NCI-H2081 treated with DMSO at 0.1 percent for 48 hours (cell line): ENCODE measurements at places on chromosomes 4 and X.

GRCh38 chr4:76147454-76148141 is 599 bp downstream of the NUP54 start:
- peak; percentile 10 for DNase-seq

- no peak for DNase-seq
Measured at GRCh38 chr4:87423317-87424098, 1.1 kb downstream of the NUDT9 start.

DNA sequence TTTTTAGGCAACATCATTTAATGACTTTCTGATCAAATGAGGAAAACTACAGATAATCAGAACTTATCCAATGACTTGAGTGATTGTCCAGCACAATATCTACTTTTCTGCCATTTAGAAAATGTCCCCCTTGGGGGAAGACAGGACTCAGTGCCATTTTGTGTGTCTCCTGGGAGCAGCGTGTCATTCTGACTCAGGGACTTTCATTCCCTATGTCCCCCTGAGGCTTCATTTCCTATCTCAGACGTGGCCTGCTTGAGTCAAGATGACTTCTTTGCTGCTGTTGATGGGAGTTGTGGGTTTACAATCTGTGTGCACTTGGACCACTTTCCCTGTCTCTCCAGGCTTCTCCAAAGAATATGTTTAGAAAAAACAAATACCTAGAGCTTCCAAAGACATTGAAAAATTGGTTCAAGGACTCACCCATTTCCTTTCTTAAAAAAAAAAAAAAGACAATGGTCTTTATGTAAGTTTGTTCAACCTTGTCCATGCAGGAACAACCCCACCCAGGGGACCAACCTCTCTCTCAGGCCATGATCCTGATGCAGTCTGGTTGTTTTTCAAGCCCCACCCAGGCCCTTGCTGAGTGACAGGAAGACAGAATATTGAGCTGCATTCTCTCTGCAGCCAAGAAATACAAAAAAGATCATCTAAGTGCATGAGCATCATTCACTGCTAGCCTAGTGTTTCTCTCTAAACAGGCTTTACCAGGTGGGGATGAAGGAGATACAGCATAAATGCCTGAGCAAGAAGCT is 34.3 kb upstream of the TMEM154 start:
- DNase-seq: no peak

GRCh38 chrX:107701493-107702121 is 73.3 kb downstream of the PRPS1 start:
- no peak for DNase-seq

GRCh38 chr4:47692691-47693090 is 145.2 kb downstream of the CORIN start:
- DNase-seq: peak; percentile 15

DNA sequence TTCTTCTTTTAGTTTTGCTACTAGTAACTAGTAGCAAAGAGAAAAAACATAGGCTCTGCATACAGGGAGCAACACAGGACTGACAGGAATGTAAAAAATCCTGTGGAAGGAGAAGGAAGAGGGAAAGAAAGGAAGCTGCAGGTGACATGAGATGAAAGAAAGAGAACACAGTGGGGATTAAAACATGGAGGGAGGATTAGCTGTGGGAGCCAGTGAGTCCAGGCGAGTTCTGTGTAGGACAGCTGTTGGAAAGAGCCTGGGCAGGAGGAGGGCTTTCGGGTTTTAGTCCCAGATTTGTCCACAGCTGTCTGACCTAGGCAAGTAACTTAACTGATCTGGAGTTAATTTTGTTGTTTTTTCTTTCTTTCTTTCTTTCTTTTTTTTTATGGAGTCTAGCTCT is 21.6 kb downstream of the CCNG2 start:
- DNase-seq: no peak

DNA sequence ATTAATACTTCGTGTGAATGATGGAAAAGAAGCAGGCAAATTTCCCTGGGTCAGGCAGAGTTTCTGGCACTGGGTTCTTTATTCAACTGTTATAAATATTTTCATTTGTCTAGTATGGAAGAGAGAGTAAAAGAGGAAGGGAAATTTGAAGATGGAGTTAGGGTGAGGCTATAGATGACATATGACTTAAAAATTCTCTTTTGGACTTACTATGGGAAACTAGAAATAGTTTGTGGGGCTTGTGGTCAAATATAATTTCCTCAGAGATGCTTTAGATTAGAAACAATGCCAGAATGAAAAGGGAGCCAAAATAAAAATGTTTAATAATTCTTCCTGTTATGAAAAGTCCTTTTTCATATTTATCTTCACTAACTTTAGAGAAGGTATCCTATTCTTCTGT is 103.2 kb downstream of the GC start:
- DNase-seq: no peak

DNA sequence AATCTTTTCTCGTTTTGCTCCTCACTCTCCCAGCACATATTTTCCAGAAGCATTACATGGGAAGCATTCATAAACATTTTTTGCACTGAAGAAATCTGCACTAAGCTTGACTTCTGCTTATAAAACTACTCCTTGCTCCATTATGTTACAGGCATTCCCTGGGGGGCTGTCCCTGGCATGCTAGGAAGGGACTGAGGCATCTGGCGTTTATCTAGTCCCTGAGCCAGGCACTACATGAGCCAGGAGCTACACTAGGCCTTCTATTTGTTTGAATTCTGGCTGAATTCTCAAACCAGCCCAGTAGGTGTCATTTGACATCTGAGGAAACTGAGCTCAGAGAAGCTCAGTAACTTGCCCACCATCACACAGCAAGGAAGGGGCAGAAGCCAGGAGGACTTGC is 43.3 kb downstream of the NHSL2 start:
- no peak for DNase-seq

GRCh38 chr4:52103319-52103718 is 52.2 kb downstream of the SPATA18 start:
- DNase-seq: no peak

DNA sequence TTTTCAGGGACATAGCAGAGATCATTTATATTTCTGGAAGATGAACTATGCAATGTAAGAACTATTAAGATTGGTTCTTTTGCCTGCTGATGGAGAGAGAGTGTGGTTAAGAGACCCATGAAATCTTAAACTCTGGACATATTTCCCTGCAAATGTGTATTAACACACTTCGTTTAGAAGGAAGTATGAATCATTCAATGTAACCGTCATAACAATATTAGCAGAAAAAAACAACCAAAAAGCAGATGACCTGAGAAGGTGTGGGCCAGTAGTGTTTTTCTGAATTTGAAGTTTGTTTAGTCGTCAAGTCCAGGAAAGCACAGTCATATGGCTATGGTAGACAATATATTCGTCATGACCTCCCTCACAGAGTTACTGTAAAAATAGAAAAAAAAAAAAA is 2.5 kb upstream of the TMPRSS11D start:
- no peak for DNase-seq

GRCh38 chr4:155371432-155372043 is 5.2 kb downstream of the MAP9 start:
- no peak for DNase-seq

DNA sequence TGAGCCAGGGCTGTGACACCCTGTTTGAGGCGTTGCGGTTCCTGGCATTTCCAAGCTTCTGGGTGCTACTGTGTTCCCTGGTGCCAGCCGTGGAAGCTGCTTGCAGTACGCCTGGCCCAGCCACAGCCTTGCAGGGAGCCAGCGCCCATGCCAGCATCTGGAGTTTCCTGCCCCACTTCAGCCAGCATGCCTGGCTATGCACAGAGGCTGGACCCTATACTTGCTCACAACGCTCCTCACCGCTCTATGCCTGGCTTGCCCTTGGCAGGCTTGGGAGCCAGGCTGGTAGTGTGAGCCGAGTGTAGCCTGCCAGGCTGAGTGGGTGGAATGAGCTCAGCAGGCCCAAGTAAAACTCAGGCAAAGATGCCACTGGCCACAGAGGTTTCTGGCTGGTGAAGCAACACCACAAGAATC is 22.4 kb downstream of the PRRG1 start:
- DNase-seq: no peak

GRCh38 chr4:167052631-167053091 is 181.6 kb downstream of the SPOCK3 start:
- DNase-seq: no peak

DNA sequence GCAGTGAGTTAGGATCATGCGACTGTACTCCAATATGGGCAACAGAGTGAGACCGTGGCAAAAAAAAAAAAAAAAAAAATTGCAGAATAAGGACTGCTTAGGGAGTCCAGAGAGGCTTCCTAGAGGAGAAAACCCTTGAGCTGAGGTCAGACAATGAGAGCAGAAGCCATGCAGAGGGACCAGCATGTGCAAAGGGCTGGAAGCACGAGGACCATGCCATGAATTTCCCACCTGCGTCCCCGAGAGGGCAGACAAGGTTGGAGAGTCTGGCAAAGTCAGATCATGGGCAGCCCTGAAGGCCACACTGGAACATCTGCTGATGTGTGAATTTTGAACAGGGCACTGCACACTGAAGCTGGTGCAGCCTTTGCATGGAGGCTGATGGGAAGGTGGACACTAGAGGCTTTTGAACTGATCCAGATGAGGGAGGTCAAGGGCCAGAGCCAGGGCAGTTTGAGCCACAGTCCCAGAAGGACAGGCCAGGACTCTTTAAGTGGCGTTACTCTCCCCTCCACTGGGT is 6.5 kb upstream of the JAKMIP1 start:
- no peak for DNase-seq

GRCh38 chr4:52371841-52372240 is 287.3 kb downstream of the USP46 start:
- DNase-seq: no peak

DNA sequence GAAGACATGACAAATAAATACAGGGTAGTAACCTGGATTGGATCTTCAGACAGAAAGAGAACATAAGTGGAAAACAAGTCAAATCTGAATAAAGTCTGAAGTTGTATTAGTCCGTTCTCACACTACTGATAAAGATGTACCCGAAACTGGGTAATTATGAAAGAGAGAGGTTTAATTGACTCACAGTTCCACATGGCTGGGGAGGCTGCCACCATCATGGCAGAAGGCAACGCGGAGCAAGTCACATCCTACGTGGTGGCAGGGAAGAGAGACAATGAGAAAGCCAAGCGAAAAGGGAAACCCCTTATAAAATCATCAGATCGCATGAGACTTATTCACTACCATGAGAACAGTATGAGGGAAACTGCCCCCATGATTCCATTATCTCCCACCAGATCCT is 82.8 kb downstream of the USP46 start:
- no peak for DNase-seq

GRCh38 chr4:105797225-105797624 is 88.6 kb downstream of the GSTCD start:
- no peak for DNase-seq

DNA sequence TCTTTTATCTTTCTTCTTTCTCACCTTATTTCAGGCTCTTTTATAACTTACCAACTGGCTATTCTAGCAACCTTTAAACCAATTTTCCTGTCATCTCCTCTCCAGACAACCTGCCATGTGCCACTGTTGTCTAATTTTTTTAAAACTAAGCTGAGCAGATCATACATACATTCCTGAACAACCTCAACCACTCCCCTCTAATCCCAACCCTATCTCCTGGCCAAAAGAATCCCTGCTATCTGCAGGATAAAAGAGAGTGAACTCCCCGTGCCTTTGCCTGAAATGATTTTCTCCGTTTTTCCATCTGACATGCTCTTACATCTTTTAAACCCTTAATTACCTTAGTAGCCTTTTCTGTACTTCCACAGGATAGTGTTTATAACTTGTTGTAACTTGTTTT is 35.5 kb downstream of the DCUN1D4 start:
- DNase-seq: no peak

DNA sequence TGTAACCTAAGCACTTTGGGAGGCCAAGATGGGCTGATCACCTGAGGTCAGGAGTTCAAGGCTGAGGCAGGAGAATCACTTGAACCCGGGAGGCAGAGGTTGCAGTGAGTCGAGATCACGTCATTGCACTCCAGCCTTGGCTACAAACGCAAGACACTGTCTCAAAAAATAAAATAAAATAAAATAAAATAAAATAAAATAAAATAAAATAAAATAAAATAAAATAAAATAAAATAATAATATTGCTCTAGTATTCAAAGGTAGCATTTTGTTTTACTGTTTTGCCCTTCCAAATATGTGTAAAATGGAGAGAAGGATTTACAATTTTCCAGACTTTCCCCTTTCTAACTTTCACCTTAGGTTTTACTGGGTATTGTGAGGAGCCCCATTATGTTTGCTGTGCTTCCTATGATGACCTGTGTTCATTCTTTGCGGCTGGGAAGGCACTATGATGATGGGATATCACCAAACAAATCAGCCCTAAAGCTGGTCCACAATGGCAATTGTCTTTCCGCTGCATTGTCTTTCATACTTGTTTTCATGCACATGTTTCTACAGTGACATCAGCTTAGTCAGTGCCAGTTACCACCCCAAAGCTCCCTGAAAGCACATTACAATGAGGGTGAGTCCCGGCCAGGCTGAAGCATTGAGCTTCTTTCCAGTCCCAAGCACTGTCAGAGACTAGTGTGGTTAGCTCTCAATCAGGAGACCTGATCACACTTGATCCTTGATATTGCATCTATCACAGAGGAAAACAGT is 50.8 kb downstream of the DTHD1 start:
- no peak for DNase-seq

- no peak for DNase-seq
Measured at GRCh38 chrX:145843146-145843904, 25.7 kb downstream of the SLITRK2 start.

DNA sequence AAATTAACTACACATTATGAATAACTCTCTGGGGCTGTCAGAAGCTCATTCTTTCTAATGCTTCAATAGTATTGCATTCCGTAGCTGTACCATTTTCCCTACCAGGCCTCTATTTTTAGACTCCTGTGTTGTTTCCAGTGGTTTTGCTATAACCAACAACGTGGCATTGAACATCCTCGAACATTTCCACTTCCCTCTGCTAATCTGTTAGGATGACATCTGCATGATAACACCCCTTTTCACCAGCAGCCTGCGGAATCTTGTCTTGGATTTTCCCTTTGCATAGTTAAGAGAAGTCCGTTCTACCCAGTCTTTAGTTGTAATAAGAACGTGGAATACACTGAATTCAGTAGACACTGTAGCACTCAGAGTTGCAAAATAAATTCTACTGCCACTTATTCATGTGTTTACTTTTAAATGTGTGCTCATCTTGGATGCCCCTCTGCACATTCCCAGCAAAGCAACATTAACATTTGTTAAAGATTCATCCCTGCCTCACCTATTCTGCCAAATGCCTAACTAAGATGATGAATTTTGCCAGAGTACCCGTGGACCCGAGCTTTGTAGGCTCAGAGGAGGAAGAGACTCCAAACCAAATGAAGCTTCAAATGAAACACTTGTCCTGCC is 55.6 kb downstream of the SEL1L3 start:
- DNase-seq: no peak

DNA sequence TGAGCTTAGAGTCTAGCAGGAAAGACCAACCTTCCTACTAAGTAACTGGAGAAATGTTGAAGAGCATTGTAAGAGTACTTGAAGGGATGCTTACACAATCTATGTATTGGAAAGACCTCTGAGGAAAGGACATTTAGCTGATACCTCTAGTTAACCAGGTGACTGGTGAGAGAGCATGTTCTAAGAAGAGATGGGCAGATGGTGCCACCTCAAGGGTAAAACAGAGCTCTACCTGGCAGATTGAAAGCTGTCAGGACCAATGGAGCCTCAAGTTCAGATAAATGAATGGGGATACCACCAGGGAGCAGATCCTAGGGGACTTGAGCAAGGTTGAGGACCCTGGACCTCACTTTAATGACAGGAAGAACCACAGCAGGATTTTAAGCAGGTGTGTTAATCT is 196.4 kb downstream of the QDPR start:
- DNase-seq: no peak

- no peak for DNase-seq
Measured at GRCh38 chr4:161320377-161320776, 843.4 kb downstream of the FSTL5 start.

- no peak for DNase-seq
Measured at GRCh38 chr4:164949448-164950143, 27.9 kb downstream of the TRIM61 start.
